ENCODE measurements at places on chromosomes 2 and 18.

- DNase-seq = no peak
These were observed 62.1 kb downstream of the NUP35 start for GRCh38 chr2:183186296-183186695.

GRCh38 chr2:10432311-10433181 is 15.6 kb downstream of the ODC1 start:
- no peak for DNase-seq

DNA sequence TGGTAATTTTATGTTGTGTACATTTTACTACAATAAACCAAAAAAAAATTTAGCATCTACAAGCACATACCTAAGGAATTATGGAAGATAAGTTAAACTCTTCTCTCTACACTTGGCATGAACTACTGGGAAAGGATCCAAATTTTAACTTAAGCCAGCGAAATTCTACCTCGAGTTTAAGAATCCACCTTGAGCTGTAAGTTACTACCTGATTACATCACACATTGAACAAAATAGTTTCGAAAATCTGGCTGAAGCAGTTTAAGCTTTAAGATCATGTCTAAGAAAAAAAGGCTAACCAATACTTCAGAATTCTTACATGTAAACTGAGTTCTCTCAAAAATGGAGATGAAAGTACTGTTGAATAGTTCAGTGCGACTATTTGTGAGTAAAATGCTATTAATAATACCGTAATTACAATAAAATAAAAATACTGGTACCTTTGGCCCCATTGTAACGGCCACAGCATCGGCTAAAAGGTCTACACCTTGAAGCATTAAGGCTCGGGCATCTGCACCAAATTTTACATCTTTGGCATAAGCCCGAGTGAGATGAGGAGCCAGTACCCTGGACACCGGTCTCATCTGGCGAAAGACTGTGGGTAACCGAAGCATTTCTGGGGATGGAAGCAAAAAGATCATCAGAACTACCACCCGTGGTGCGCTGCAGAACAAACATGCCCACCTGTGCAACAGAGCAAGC is 1.3 kb downstream of the HSPD1 start:
- no peak for DNase-seq

- no peak for DNase-seq
These were observed 209.1 kb downstream of the TFCP2L1 start for GRCh38 chr2:121075641-121076497.

- no peak for DNase-seq
These were observed 29.8 kb downstream of the ADD2 start for GRCh38 chr2:70738159-70738558.

DNA sequence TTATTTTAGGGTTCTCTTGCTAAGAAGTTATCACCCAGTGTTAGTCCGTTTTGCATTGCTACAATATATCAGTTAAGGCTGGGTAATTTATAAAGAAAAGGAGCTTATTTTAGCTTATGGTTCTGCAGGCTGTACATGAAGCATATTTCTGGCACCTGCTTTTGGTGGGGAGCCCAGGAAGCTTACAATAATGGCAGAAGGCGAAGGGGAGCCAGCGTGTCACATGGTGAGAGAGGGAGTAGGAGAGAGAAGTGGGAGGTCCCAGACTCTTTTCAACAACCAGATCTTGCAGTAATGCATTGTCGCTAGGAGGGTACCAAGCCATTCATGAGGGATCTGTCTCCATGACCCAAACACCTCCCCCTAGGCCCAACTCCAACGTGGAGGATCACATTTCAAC is 688.8 kb upstream of the PIK3C3 start:
- no peak for DNase-seq

DNA sequence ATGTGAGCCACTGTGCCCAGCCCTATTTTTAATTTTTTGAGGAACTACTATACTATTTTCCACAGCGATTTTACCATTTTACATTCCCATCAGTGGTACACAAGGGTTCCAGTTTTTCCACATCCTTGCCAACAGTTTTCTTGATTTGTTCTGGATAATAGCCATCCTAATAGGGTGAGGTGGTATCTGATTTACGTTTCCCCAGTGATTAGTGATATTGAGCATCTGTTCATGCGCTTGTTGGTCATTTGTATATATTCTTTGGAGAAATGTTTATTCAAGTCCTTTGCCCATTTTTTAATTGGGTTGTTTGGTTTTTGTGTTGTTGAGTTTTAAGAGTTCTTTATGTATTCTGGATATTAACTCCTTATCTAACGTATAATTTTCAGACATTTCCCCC is 20.8 kb downstream of the TTC39C start:
- DNase-seq = no peak

DNA sequence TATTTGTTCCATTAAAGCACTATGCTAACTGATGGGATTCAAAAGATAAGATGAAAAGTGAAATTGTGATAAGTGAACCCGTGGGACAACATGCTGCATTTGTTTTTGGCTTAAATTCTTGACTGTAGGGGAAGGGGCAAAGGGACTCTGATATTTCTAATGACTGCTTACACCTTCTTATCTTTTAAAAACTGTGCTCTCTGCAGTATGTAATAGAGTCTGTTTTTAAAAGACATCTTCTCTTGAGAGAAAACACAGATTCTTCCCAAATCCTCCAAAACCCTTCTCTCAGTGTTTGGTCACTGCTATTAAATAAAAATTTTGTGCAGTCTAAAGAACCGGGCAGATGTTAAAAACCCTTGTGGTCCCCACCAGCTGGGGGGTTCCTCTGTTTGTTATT is 327.8 kb upstream of the FANCL start:
- no peak for DNase-seq

DNA sequence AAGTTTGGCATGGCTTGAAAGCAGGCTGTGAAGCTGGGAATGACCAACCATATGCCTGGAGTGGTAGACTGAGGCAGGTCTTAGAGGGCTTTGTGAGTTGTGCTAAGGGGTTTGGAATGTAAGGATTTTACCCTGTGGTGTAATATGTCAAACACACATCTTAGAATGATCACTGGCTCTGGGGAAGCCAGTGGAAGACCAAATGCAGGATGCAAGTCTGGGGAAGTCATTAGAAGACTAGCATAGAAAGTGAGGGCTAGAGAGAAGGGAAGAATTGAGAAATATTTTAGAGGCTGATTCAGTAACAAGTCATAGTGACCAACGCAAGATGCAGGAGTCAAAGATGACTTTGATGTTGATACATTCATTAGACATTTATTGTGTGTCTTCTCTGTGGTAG is 3.5 kb upstream of the FHOD3 start:
- DNase-seq = no peak

DNA sequence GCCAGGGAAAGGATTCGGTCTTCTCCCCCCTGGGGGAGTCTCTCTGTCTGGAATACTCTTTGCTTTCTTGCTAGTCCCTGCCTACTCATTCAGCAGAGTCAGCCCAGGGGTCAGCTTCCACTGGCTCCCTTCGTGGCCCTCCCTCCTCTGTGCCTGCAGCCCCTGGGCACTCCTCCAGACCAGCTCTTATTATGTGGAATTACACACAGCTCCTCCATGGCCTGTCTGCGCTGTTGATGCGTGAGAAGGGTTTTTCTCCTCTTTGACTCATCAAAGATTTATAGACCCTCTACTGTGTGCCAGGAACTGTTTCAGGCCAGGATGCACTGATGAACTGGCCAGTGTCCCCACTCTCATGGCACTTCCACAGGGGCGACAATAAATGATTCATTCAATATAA is 44.4 kb downstream of the ST8SIA5 start:
- DNase-seq = no peak

DNA sequence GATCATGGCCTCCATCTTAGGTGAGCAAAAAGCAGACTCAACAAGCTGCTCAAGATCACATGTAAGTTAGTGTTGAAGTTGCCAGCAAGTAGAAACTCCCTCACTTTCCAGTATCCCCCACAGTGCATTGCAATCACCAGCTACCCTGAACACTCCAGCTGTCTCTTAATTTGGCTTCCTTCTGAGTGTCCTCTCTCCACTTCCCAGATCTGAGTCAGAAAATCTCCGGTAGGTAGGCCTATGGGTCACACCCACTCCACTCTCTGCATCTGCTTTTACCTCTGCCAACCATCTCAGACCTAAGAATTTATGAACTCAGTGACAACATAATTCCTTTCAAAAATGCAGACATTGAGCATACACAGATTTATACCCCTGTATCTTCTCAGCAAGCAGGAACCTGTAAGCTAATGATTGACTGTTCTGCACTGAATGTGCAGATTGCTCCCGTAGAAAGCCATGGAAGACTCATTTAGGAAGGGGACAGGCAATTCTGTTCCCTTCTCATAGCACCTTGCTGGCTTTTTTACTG is 656.9 kb downstream of the EPHA4 start:
- DNase-seq = no peak

DNA sequence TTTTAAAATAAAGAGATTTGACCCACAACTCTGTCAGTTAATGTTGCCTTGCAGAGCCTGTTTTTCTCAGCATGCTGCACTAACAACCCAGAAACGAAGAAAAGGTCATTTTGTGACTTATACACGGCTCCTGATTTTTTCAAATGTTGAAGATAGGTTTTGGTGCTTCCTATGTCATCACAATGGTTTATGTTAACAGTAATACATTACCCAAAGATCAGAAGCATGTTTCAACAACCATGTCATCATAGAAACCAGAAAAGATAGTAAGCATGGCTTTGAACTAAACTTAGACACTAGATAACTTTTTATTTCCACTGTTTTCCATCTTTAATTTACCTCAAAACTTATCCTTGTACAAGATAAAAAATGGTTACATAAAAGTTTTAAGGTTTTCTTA is 10.1 kb downstream of the BAZ2B start:
- no peak for DNase-seq

- no peak for DNase-seq
These were observed 11.5 kb downstream of the MAP3K2 start for GRCh38 chr2:127376257-127376656.
